ENCODE measurements at places on chromosomes 3 and 15.

- DNase-seq = no peak
These were observed 103.6 kb downstream of the ARNT2 start for GRCh38 chr15:80507638-80508316.

- DNase-seq = no peak
These were observed 217.8 kb downstream of the NR1D2 start for GRCh38 chr3:24162929-24163328.

DNA sequence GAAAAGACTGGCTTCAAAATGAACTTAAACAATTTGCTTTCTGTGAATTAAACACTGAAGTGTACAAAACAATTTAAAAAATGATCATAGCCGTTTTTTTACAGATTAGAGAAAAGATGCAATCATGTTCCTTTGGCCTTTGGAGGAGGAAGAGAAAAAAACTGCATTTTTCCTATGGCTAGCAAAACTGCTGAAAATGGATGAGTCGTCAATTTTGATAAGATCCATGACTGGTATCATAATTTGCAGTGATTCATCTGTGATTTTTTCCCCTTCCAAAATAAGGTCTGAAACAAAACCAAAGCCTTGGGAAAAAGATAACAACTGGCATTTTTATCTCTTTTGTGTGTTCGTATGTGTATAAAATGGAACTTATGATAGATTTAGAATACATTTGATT is 255.6 kb upstream of the SATB1 start:
- DNase-seq = no peak

DNA sequence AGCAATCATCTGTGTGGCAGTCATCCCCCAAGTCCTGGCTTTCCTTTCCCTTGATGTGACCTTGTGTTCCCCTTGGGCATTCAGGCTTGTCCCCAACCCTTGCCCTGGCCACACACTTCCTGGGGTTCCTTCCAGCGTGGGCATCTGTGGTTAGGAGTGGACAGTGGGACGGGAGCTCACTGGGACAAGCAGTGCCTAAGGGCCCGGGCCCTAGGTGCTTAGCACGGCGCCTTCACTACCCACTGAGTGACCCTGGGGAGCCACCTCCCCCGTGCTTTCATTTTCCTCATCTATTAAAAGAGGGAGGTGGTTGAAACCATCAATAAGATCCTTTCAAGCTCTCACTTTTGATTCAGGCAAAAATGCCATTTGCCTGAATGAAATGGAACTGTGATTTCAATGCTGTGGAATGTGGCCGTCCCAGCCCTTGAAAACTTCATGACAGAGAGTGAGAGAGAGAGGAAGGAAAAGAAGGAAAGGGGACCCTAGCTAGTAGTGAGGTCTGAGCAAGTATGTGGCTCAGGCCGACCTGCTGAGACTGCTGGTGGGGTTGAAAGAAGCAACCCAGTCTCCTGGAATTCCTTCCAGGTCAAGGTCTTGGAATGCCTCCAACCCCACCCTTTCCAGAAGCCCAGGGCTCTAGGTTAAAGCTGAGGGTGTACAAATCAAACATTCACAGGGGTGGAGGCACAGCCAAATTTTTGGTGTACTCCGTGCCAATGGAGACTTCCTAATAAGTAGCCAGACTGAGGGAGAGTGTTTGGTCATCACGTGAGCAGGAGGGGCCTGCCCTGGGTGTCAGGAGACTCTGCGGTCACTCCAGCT is 302.9 kb downstream of the TLE3 start:
- no peak for DNase-seq

DNA sequence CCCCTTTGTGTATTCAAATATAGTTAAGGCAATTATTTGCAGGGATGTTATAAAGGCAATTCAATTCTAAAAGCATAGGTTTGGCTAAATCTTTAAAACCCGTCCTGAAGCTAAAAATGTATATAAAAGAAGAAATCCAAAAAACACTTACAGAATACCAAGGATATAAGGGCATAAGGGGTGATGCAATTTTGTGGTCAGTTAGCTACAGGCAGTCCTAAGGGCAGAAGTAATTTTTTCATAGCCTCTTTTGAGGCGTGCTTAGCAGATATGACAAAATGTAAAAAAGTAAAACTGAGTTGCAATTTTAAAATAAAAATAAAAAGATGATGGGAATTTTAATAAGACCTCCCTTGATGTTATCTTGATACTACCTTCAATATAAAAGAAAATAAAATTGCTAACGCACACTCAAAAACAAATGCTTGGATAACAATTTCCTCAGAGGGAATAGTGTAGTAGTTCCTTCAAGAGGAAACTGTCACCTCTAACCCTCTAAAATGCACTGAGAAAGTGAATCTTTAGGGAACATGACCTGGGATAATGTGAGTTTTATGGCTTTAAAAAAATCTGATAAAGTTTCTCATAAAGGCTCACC is 104.2 kb downstream of the MYH15 start:
- no peak for DNase-seq

GRCh38 chr15:67700023-67700422 is 125.3 kb upstream of the SKOR1 start:
- DNase-seq = no peak

GRCh38 chr3:29271475-29271874 is 9.4 kb upstream of the RBMS3 start:
- DNase-seq = no peak

- no peak for DNase-seq
These were observed 34.4 kb upstream of the TRH start for GRCh38 chr3:129940086-129940485.

DNA sequence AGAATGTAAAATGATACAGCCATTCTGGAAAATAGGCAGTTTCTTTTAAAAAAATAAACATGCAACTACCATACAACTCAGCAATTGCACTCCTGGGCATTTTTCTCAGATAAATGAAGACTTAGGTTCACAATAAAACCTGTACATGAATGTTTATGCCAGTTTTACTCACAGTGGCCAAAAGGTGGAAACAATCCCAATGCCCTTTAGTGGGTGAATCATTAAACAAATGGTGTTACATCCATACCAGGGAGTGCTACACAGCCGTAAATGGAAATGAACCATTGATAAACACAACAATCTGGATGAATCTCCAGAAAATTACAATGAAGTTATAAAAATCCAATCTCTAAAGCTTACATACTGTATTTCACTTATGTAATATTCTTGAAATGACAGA is 140.3 kb downstream of the ADAMTSL3 start:
- no peak for DNase-seq

GRCh38 chr15:67024998-67025368 is 40.4 kb upstream of the SMAD3 start:
- no peak for DNase-seq

- no peak for DNase-seq
These were observed 244.3 kb downstream of the NTRK3 start for GRCh38 chr15:88012233-88012632.

- no peak for DNase-seq
These were observed 256.1 kb upstream of the PLSCR5 start for GRCh38 chr3:146861262-146861661.

GRCh38 chr15:69748576-69749185 is 296.1 kb downstream of the RPLP1 start:
- DNase-seq = no peak

DNA sequence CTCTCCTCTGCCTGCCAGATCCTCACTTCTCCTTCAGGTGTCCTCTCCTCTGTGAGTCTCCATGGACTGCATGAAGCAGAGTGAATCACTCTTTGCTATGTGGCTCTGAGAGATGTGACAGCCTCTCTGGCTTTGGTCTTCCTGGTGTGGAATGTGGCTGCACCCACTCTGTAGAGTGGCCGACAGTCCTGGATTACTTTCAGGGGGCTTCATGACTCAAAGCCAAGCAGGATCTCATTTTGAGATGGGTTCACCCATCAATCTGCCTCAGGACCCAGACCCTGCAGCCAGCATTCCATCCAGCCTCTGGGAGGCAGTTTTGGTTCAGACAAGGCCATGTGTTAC is 221.9 kb upstream of the LYSMD4 start:
- no peak for DNase-seq

DNA sequence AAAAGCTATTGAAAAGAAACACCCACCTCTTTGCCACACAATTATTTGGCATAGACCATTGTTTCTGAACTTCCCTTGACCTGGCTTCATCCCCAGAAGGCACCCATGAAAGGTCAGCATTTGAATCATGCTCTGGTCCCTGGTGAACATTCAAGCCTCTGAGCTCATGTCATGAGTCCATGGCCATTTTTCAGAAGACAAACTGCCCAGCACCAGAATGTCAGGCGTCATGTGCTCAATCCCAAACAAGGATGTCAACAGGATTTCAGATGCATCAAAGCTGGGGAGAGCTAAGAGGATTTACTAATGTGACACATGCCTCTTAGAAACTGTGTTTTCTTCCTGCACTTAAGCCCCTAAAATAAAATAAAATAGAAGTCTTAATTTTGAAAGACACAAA is 41.3 kb downstream of the TMED3 start:
- no peak for DNase-seq

- no peak for DNase-seq
These were observed 3.2 kb upstream of the GABRR3 start for GRCh38 chr3:98038286-98038685.

All from HuH-7 (cell line).